ENCODE measurements at places on chromosomes 13 and 19.
A peak's percentile ranks its signal among the peaks of the same experiment; 100 is the strongest.

- no peak for DNase-seq
Observed at GRCh38 chr19:55377356-55378131, 918 bp downstream of the TMEM190 start.

GRCh38 chr13:102392481-102393209, 9.2 kb downstream of the FGF14 start:
- DNase-seq, result no peak

DNA sequence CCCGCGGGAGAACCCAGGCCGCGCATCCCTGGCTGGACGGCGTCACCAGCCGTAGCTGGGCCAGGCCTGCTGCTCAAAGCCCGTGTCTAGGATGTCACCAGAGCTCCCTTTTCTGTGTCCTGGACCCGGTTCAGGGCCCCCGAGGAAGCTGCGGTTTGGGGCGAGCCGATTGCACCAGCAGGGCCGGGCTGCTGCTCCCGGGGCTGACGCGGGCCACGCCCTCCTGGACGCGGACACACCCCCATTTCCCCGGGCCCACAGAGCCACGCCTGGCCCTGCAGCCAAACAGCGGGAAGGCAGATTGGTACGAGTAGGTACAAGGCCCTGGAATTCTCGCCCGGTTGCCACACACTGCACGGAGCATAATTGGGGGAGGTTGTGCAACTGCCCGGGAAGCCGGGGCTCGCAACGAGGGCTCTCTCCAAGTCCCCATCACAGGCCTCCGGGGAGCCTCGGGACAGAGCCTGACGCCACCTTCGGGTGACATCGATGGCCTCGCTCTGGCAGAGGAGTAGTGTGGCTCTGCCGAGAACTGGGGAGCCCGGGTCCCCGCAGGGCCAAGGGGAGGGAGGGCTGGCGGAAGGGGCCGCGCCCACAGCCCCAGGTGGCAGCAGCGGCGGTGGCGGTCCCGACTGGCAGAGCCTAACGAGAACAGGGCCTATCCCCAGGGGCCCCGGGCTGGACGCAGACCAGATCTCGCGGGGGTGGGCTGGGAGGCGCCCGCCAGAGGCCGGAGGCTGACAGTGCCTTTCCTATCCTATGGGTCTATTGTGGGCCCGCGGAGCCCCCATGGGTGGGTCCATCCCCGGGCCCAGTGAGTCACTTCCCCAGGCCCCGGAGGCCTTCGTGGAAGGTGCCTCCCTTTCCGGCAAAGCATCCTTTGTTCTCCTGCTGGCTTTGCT, 23.5 kb downstream of the KCTD15 start:
- DNase-seq, result no peak

DNA sequence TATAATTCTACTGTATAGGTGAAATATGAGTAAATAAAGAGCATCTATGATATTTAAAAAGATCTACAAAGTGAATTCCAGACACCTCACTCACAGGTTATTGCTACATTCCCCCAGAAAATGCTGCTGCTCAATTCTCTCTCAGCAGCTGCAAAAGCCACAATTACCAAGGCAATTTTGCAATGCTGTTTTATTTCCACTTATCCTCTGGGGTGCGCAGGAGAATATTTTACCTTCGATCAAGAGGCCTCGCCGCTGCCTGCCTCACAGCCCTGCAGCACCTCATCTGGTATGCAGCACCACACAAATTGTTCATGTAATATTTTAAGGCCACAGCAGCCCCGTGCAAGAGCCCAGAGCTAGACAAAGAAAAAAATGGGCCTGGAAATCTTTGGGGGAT, 333.2 kb downstream of the DNAJC15 start:
- DNase-seq, result no peak

- no peak for DNase-seq
Observed at GRCh38 chr13:52862358-52863206, 14.1 kb upstream of the PCDH8 start.

- no peak for DNase-seq
Observed at GRCh38 chr13:53285896-53286430, 257.4 kb downstream of the OLFM4 start.

DNA sequence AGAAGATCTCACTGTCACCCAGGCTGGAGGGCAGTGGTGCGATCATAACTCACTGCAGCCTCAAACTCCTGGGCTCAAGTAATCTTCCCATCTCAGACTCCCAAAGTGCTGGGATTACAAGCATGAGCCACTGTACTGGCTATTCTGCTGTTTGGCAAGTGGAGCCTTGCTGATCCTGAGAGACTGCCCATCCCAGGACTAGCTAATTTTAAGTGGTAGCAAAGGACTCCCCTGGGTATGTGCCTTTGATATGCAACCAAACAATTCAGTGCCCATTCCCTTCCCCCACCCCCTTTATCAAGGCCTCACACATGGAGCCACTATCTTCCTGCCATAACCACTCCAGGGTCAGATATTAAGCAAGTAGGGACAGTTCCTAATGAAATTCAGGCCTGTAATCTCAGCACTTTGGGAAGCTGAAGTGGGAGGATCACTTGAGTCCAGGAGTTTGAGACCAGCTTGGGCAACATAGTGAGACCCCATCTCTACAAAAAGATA, 17.0 kb upstream of the ZNF460 start:
- DNase-seq, result no peak

GRCh38 chr13:50584856-50585580, 258.5 kb downstream of the DLEU7 start:
- no peak for DNase-seq

DNA sequence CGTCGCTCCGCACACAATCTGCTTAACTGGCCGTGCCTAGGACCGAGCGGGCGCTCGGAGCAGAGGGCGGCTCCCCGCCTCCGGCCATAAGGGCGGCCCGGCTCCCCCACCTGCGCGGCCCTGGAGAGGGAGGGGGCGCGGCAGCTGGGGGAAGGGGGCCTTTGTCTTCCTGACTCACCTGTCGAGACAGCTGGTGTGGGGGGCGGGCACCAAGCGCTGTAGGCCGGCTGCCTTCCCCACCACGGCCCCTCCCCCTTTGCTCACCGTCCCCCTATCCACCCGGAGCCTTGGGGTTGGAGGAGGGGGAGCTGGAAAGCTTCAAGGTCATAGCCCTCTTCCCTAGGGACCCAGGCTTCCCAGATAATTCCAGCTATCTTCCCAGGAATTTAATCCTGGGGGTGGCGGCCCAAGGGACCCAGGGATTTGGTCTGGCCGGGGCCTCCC, 1.2 kb downstream of the VASP start:
- peak; percentile 60 for DNase-seq

DNA sequence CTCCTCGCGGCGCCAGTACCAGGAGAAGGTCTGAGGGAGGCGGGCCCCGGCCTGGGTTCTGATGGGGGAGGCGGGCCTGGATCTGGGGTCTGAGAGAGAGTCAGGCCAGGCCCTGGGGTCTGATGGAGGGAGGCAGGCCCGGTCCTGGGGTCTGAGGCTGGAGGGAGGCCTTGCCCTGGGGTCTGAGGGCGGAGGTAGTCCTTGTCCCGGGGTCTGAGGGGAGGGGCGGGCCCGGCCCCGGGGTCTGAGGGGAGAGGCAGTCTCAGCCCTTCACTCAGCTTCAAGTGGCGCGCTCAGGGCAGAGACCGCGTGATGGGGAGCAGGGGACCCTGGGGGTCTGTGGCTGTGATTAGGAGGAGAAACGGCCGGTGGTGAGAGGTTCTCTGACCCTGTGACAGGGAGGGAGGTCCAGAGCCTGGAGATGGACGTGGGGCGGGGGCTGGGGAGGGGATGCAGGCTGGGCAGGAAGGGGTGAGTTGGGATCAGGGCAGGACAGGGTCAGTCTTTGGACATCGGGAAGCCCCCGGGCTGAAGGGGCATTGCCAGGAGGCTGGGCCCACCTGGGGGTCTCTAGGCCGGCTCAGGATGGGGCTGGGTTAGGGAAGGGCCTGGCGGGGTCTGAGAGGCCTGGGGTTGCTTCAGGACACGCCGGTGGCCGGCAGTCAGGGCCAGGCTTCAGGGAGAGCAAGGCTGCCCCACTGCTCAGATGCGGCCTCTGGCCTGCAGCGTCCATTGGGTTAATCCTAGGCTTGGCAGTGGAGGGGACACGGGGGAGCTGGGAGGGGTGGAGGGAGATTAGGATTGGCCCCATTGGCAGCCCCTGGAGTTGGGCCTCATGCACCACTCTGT, 18.7 kb downstream of the HCN2 start:
- DNase-seq, result no peak

- no peak for DNase-seq
Observed at GRCh38 chr19:3855320-3855719, 13.5 kb downstream of the ZFR2 start.

- no peak for DNase-seq
Observed at GRCh38 chr19:55625004-55625326, 599 bp upstream of the ZNF784 start.

GRCh38 chr13:72383646-72384045, 343.8 kb downstream of the MZT1 start:
- no peak for DNase-seq

DNA sequence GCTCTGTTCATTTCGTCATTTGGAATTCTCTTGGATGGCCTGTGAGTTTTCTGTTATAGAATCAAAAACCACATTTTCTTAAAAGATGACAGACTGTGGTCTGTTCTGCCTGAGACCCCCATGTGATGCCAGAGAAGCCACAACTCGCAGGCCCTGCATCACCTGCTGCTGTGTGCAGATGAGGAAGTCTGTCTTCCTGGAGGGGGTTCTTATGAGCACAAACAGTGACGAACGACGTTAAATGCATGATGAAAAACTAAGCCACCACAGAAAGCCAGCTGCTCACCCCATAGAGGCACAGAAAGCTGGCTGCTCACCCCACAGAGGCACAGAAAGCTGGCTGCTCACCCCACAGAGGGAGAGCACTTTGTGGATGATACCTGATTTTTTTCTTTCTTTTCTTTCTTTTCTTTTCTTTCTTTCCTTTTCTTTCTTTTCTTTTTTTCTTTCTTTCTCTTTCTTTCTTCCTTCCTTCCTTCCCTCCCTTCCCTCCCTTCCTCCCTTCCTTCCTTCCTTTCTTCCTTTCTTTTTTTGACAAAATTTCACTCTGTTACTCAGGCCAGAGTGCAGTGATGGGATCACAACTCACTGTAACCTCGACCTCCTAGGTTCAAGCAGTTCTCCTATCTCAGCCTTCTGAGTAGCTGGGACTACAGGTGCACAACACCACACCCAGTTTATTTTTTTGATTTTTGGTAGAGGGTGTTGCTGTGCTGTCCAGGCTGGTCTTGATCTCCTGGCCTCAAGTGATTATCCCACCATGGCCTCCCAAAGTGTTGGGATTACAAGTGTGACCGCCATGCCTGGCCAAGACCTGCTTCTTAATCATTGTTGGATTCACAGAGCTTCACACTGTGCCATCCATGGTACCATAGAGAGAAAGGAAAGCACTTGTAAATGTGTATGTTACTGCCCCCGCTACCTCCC, 1191.4 kb downstream of the UQCRFS1 start:
- peak; percentile 5 for DNase-seq

DNA sequence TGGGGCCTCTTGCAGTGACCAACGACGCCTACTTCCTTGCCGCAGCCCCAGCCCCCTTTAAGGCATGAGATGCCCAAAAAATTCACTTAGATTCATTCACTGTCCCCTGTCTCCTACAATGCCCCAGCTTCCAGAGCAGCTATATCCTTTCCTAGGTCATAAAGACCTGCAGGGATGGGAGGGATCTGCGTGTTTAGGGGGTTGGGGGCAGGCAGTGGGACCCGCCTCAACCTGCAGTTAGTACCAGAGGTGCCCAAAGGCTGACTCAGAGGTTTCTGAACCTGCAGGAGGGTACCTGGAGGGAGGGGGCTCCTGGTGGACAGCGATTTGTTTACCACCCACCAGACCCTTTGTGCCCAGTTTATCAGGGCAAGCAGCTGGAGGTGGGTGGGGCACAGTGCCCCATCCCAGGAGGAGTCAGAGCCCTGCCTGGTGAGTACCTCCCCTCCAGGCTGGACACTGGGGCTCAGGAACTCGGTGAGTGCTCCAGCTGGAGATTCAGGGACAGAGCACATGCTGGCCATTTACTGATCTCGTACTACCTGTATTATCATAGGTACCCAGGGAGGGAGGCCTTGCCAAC, 10.1 kb downstream of the RPS28 start:
- no peak for DNase-seq

DNA sequence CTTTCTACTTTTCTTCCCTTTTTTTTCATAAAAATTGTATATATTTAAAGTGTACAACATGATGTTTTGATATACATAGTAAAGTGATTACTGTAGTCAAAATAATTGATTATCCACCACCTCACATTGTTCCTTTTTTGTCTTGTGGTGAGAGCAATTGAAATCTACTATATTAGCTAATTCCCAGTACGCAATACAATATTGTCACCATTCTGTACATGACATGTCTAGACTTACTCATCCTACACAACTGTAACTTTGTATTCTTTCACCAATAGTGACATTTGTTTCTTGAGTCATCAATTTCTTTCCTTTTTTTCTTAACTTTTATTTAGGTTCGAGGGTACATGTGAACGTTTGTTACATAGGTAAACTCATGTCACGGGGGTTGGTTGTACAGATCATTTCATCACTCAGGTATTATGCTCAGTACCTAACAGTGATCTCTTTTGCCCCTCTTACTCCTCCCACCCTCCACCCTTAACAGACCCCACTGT, 265.2 kb downstream of the KCNRG start:
- DNase-seq, result no peak

- DNase-seq, result peak; percentile 38
Observed at GRCh38 chr13:111216166-111216960, 101.3 kb downstream of the ARHGEF7 start.
